ENCODE measurements at places on chromosomes 7 and 10. TPM values are rescaled to one million over a fixed set of nuclear protein-coding genes. Genes with fewer than 3 reads are reported as not detected.

RBP3 gene
- total RNA-seq = not detected

ST8SIA6 gene
- total RNA-seq = 1.1 TPM

SHTN1 gene
- 187 TPM for total RNA-seq

ACTL6B gene
- not detected for total RNA-seq

LCOR gene
- 9.5 TPM for total RNA-seq

NXPH1 gene
- total RNA-seq = not detected

TMEM236 gene
- 0.03 TPM for total RNA-seq

MEIG1 gene
- total RNA-seq = not detected

ITPRID1 gene
- not detected for total RNA-seq

TSPAN12 gene
- total RNA-seq = 5.7 TPM

FBXL13 gene
- 3.4 TPM for total RNA-seq

XRCC2 gene
- 14.1 TPM for total RNA-seq

PIK3CG gene
- total RNA-seq = 0.03 TPM

THNSL1 gene
- 11.5 TPM for total RNA-seq

PSD gene
- 0.61 TPM for total RNA-seq

EPHA1 gene
- total RNA-seq = not detected

CALCR gene
- 0.08 TPM for total RNA-seq

STEAP1B gene
- 64.1 TPM for total RNA-seq
